ENCODE measurements at places on chromosomes 7 and 10.
A peak's percentile ranks its signal among the peaks of the same experiment; 100 is the strongest.

DNA sequence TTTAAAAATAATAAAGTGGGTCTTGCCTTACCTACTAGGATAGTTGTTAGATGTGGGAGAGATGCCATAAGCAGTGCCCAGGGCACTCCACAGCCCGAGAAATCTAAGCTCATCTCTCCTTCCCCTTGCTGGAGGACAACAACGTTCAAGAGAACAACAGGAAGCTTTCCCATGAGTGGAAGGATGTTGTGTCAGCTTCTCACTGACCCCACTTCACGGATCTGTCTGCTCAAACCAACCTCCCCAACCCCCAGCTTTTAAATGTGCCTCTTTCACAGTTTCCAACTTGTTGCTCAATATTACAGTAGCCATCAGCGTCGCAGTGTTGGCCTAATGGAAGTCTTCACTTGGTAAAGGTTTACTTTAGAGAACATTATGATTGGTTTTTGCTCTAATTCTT, 72.1 kb downstream of the PTPRE start:
- no peak for DNase-seq

GRCh38 chr7:714251-714671, 12.2 kb upstream of the DNAAF5 start:
- DNase-seq: no peak

- no peak for DNase-seq
These were observed 2.1 kb upstream of the TMEM72 start for GRCh38 chr10:44908936-44909630.

- peak; percentile 51 for DNase-seq
These were observed 2.7 kb downstream of the CALD1 start for GRCh38 chr7:134782121-134782623.

DNA sequence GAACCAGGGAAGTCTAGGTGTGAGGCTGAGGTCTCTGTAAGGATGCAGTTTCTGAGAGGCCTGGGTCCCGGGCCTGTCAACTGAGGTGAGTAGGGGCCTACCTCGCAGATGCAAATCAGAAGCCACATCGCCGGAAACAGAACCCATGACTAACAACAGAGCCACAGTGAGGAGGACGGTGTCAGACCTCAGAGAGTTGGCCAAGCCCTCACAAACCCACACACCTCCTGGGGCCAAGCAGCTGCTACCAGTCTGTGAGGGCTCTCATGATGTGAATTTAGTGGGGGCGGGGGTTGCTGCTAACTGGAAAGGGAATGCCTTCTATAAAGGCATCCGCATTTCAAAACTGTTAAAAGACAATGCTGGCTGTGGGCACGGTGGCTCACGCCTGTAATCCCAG, 103.0 kb downstream of the COBL start:
- no peak for DNase-seq

DNA sequence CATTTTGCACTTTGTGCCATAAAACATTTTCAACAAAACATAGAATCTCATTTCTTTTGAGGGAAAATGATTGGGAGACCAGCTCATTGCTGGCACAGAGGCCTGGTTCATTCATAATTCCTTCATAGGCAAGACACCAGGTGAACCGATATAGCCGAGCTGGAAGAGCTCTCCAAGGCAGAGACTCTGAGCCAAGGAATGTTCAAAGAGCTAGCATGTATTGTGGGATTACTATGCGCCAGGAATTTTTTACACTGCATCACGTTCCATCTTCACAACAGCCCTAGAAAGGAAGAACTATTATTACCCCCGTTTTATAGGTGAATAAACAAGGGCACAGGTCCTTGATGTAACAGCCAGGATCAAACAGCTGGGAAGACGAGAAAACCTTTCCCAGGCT, 2.1 kb upstream of the IL6 start:
- DNase-seq: no peak

GRCh38 chr10:122541541-122542002, 19.0 kb upstream of the DMBT1 start:
- DNase-seq: no peak

- DNase-seq: peak; percentile 6
These were observed 31.8 kb downstream of the EZH2 start for GRCh38 chr7:148852272-148852671.

DNA sequence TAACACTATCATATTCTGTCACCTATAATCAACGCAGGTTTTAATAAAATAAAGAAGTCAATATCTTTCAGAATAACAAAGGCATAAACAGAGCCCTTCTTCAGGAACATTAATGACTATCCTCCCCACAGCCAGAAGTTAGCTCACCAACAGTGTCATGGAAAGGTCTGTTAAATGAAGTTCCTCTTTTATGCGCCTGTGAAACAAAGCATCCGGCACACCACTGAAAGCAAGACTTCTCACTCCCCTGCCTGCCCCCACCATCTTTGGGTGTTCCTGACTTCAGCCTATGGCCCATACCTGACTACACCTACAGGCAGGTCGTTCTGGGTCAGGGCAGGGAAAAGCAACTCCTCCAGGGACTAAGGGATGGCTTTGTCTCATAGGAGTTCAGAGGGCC, 205.4 kb downstream of the FANK1 start:
- DNase-seq: no peak

DNA sequence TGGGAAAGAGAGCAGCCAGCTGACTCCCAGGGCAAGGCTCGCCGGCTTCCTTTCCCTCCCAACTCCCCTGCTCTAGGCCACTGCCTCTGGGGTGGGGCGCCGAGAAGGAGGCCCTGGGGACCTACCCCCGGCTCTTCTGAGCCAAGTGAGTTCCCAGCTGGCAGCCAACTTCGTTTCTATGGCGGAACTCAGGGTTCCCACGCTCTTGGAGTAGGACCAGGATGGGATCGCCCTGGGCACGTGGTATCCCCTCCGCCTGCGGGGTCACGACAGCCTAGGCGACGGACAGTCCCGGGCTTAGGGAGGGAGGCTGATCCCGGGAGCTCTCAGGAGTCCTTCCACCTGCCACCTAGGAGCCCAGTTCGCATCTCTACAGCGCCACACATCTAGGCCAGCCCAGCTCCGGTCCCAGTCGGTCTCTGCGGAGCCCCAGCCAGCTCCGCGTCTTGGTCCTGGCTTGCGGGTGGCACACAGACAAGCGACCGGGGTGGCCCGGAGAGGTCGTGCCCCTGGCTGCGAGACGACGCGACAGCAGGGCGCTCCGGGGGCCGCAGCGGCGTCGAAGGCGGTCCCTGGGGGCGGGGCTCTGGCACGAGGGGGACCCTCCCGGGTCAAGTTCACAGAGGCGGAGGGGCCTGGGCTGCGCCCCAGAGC, 20.5 kb upstream of the GATA3 start:
- DNase-seq: no peak

DNA sequence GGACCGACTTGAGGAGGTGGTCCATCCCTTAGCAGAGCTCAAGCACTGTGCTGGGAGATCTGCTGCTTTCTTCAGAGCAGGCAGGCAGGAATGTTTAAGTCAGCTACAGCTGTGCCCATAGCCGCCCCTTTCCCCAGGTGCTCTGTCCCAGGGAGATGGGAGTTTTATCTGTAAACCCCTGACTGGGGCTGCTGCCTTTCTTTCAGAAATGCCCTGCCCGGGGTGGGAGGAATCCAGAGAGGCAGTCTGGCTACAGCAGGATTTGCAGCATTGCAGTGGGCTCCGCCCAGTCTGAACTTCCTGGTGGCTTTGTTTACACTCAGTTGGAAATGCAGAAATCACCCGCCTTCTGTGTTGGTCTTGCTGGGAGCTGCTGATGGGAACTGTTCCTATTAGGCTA, 51.2 kb upstream of the SEMA3A start:
- DNase-seq: no peak

DNA sequence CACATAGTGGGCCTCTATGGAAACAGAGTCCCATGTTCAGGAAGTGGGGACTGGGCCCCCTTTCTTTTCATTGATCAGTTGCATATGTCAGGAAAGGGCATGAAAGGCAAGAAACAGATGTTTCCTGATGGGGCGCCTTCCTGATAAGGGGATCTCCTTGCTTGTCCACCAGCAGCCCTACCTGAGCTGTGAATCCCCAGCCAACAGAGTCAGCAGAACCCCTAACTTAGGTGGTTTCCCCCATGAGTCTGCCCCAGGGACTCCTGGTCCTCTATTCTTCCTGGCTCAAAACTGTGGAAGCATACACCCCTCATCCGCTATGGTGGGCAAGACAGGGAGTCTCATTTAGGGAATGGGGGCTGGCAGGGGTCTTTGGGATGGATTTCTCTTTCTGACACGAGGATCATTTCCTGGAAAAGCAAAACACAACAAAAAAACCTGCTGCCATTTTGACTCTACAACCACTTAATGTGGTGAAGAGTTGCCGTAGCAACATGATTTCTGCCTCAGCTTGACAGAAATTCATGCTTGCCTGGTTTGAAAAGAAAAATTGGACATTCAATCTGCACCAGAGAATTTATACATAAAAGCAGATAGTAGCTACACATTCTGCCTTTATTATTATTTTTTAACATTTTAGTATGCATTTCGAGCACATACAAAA, 119.8 kb downstream of the SPAG6 start:
- DNase-seq: no peak

GRCh38 chr10:42578019-42578418, 60.4 kb downstream of the ZNF33B start:
- no peak for DNase-seq

DNA sequence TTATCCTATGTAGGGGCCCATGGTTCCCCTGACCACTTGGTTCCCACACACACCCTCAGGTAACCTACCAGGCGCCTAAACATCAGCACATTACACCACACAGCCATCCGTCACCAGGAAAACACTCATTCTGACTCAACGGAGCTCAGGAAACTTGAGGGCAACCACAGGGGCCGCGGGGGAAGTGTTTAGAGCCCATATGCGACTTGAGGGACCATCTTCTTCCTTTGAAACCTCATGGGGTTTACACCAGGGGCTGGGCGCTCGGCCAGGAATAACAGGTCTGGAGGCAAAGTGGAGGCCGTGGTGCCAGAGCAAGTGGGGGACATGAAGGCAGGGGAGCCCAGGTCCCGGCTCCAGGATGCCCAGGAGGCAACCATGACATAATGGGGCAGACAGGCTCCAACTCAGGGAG, 1.5 kb downstream of the STX1A start:
- DNase-seq: peak; percentile 96

GRCh38 chr7:51123322-51124019, 193.1 kb downstream of the COBL start:
- peak; percentile 98 for DNase-seq

DNA sequence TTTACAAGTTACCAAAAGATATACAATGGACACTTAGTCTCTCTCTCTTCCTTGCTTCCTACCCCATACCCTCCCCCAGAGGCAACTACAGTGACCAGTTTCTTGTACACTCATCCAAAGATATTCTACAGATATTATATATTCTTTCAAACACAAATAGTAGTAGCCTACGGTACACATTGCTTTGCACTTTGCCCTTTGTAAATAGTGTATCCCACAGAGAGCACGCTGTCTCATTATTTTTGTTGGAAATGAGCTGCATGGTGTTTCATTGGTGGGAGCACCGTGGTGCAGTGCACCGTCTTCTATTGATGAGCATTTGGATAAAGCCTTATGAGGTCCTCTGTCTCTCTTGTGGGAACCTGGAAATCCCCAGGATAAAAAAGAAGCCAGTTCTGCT, 24.2 kb downstream of the STRA8 start:
- DNase-seq: no peak

- no peak for DNase-seq
These were observed 10.6 kb downstream of the TBRG4 start for GRCh38 chr7:45100761-45101480.
